ENCODE measurements at places on chromosomes 16 and 17. TPM values are rescaled to one million over a fixed set of nuclear protein-coding genes. Genes with fewer than 3 reads are reported as not detected.

- peak; percentile 53 for DNase-seq
Observed at GRCh38 chr17:78176548-78177025, 8.2 kb downstream of the SYNGR2 start.

DNA sequence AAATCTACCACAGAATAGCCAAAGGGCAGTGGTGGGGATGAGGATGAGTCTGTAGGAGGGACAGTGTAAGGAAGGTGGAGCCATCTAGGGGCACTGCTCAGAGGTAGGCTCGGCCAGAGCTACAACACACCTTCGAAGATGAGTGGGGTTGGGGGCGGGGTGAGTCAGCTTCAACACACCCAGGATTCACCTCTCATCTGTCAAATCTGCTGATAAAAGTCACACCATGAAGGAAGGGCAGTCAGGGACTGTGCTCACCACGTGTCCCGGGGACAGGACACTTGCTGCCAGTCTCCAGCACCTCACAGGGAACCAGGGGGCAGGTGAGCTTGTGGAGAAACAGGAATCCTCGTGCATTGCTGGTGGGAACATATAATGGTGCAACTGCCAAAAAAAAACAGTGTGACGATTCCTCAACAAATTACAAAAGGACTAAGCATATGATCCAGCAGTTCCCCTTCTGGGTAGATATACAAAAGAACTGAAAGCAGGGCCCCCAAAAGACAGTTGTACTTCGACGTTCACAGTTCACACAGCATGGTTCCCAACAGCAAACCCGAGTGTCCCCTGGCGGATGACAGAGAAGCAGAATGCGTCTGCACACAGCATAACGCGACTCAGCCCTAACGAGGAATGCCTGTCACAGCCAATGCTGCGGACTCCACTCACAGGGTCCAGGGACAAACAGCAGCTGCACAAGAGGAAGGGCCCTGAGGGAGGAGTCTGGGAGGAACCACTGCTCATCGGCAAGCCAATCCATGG, 133.1 kb downstream of the ANKRD11 start:
- DNase-seq, result no peak

GRCh38 chr17:39617446-39618245, 9.1 kb upstream of the PPP1R1B start:
- DNase-seq, result peak; percentile 41

GRCh38 chr16:89613231-89613953, at the start of gene DPEP1:
TSS of gene DPEP1 (plus strand) at chr16:89613642. CDS start at chr16:89630411, 16,769 bp downstream.
- DNase-seq, result no peak

DNA sequence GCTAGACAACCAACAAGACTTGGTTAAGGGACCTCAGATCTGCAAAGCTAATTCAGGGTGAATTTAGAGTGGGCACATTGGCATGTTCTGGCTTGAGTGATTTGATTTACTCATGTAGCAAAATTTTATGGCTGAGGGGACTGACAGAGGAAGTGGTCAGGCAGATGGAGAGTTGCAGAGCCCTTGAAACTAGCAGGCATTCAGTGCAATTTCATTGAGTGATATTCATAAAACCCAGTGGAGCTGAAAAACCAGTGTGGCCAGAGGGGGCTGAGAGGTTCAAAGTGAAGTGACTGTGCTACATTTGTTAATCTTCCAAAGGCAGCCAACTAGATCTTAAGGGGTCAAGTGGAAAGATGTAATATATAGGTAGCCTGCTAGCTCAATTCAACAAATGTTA, 2.2 kb upstream of the TMEM94 start:
- no peak for DNase-seq

- peak; percentile 51 for DNase-seq
Observed at GRCh38 chr17:74433421-74434121, 1.7 kb downstream of the GPRC5C start.

DNA sequence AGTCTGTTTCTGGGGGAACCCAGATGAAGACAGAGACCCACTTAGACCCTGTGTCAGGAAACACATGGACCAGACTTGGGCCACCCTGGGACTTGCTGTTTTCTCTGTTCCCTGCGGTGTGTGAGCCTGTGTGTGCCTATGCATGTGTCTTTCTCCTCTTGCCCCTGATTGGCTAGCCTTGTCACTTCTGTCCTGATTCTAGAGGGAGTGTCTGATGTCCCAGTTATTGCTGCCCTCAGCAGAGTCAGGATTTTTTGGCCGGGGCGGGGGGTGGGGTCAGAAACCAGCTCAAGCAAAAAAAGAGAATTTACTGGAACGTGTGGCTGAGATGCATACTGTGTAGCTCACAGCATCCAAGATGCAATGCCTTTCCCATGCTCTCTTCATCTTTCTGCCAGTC, 30.5 kb downstream of the PLCG2 start:
- no peak for DNase-seq

GRCh38 chr16:80525420-80525819, 15.4 kb upstream of the DYNLRB2 start:
- DNase-seq, result no peak

CLEC19A gene
- total RNA-seq, result 2.9 TPM

EVPLL gene
- 0.24 TPM for total RNA-seq

KIFC3 gene
- 40.7 TPM for total RNA-seq

E4F1 gene
- 14.7 TPM for total RNA-seq

MIEF2 gene
- total RNA-seq, result 15.9 TPM

LITAFD gene
- total RNA-seq, result 0.48 TPM

ABCC3 gene
- 16.9 TPM for total RNA-seq

HLF gene
- total RNA-seq, result 33.7 TPM

FSCN2 gene
- 2.2 TPM for total RNA-seq
